Right forelimb (tissue), 1 donor: ENCODE measurements at places on chromosomes 3 and 15.

DNA sequence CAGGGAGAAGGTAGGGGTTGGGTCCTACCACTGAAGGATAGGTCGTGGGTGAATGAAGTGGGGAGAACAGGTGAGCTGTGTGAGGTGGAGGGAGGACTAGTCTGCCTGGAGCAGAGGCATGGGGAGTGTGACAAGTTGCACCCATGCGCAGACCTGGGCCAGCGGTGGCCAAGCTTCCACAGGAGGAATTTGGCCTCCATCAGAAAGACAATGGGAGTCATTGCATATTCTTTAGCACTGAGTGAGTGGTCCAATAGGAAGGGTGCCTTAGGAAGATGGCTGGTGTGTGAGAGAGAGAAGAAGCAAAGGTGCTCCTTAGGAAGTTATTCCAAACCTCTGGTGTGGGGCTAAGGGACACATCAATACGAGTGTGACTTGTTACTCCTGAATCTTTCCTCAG lies 191.1 kb downstream of the KCNAB1 start:
- DNase-seq, result no peak

DNA sequence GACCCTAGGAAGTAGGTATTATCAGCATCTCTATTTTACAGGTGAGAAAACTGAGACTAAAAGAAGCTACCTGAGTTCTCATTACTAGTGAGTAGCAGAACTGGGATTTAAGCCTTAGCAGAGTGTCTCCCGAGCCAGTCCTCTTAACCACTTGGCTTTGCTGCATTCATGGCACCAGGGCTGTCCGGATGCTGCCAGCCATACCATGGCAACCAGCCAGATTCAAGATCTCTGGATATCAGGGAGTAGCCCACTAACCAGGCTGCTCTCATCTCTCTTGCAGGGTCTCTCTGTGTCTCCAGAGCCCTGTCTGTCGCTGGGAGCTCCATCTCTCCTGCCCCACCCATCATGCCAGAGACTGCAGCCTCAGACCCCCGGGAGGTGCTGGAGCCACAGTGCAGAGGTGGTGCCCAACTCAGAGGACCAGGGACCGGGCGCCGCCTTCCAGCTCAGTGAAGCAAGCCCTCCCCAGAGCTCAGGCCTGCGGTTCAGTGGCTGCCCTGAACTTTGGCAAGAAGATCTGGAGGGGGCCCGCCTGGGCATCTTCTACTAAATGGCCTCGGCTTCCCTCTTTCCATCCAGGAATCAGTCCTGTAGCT lies 1.7 kb downstream of the MESP2 start:
- DNase-seq, result no peak

DNA sequence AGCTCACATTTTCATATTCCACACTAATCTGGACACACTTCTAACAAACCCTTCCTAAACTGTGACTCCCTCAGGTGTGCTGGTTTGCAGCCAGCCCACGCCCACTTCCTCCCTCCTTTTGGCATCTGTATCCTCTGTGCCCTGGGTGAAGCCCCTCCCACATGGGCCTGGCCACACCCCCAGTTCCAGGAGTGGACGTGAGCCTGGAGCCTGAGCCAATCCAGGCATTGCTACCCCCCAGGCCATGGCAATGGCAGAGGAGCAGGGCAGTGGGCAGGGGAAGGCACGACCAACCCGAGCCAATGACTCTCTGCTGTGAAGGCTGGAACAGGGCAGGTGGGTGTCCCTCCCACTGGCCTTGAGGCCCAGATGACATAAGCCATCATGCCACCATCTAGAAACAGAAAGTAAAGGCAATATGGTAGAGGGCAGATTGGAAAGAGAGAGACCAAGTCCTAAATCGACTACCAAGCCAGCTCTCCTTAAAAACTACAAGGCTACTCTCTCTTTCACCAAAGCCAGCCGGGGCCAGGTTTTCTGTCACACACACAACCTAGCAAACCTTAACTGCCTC lies 18.6 kb downstream of the FAM174B start:
- no peak for DNase-seq

GRCh38 chr15:59011262-59011952 lies 23.9 kb downstream of the RNF111 start:
- DNase-seq, result no peak

DNA sequence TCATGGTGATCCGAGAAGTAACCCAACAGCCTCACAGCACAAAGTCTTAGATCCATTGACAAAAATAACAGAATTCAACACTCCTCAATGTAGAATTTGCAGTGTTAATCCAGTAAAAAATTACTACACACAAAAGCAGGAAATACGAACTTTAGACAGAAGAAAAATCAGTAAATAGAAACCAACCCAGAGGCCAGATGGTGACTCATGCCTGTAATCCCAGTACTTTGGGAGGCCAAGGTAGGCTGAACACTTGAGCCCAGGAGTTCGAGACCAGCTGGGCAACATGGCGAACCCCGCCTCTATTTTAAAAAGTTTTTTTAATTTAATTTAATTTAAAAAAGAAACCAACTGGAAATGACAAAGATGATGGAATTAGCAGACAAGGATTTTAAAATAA lies 36.1 kb downstream of the SELENOT start:
- DNase-seq, result no peak

GRCh38 chr3:148945116-148945515 lies 46.2 kb upstream of the GYG1 start:
- no peak for DNase-seq

- no peak for DNase-seq
These were observed 550.6 kb upstream of the MDFIC2 start for GRCh38 chr3:70863049-70863448.

DNA sequence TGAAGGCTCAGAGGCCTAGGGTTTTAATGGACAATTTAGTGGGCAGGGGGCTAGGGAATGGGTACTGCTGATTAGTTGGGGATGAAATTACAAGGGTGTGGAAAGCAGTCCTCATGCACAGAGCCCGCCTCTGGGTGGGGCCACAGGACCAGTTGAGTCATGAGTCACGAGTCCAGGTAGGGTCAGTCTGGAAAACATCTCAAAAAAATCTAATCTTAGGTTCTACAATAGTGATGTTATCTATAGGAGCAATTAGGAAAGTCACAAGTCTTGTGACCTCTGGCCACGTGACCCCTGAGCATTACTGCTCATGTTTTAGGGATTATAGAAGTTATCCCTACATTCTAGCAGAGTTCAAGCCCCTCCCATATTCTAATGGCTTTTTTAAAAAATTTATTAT lies 18.6 kb upstream of the IREB2 start:
- DNase-seq, result no peak

- no peak for DNase-seq
These were observed 14.0 kb downstream of the PLXNA1 start for GRCh38 chr3:126996905-126997304.
